ENCODE measurements at places on chromosomes 12 and 14. TPM values are rescaled to one million over a fixed set of nuclear protein-coding genes. Genes with fewer than 3 reads are reported as not detected.

KRT8 gene
- 445 TPM for total RNA-seq

OTOGL gene
- total RNA-seq = 0.31 TPM

NKX2-1 gene
- 0.78 TPM for total RNA-seq

ANG gene
- total RNA-seq = 19.4 TPM

DCTN2 gene
- total RNA-seq = 98.2 TPM

FAM90A1 gene
- 2.6 TPM for total RNA-seq

LRRC10 gene
- total RNA-seq = not detected

KRT78 gene
- not detected for total RNA-seq

PLCZ1 gene
- total RNA-seq = not detected

IQSEC3 gene
- total RNA-seq = 0.45 TPM

CPNE6 gene
- 0.04 TPM for total RNA-seq

AICDA gene
- not detected for total RNA-seq

DCN gene
- 0.22 TPM for total RNA-seq

TMEM132C gene
- 0.22 TPM for total RNA-seq

GPR84 gene
- not detected for total RNA-seq

SAMD15 gene
- total RNA-seq = 0.48 TPM

GLI1 gene
- 13.1 TPM for total RNA-seq

RHEBL1 gene
- 7.1 TPM for total RNA-seq

TUNAR gene
- 14.9 TPM for total RNA-seq

PITPNM2 gene
- total RNA-seq = 3.7 TPM

RASSF8 gene
- total RNA-seq = 34.3 TPM

KRT73 gene
- not detected for total RNA-seq

PLD4 gene
- 0.11 TPM for total RNA-seq

SMCO3 gene
- total RNA-seq = not detected

LUM gene
- total RNA-seq = not detected

HOXC10 gene
- total RNA-seq = not detected

TMCC3 gene
- total RNA-seq = 1.3 TPM

MSI1 gene
- 31.8 TPM for total RNA-seq

ABCB9 gene
- total RNA-seq = 3.0 TPM

GDF3 gene
- total RNA-seq = 144 TPM

GPD1 gene
- total RNA-seq = not detected

NPFF gene
- not detected for total RNA-seq

ENDOU gene
- not detected for total RNA-seq

CCER1 gene
- not detected for total RNA-seq
